ENCODE measurements at places on chromosomes 6 and 20.

DNA sequence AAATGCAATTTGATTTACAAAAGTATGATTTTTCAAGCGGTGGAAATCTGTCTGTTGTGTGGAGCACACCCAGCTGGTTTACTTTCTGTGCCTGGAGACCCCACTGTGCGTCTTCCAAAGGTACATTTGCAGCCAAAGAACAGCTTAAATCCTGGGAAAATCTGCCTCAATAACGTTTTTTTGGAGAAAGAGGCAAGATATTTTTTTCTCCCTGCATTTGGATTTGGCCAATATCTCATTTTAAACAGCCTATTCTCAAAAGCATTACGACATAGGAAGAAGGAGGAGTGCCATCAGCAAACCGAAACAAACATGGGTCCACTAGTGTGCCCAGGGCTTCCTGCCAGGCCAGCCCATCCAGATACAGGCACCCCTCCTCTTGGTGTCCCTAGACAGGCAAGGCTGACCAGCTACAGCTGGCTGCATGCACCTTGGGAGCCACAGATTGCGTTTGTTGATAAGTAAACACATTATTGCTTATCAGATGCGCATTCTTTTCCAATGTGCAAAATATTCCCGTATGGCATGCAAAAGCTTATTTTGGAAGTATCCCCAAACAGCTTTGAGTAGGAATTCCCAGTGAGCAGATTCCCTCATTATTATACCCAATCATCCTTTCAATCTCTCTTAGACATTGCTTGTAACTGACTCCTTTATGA is 184.5 kb upstream of the MARCKS start:
- no peak for DNase-seq

DNA sequence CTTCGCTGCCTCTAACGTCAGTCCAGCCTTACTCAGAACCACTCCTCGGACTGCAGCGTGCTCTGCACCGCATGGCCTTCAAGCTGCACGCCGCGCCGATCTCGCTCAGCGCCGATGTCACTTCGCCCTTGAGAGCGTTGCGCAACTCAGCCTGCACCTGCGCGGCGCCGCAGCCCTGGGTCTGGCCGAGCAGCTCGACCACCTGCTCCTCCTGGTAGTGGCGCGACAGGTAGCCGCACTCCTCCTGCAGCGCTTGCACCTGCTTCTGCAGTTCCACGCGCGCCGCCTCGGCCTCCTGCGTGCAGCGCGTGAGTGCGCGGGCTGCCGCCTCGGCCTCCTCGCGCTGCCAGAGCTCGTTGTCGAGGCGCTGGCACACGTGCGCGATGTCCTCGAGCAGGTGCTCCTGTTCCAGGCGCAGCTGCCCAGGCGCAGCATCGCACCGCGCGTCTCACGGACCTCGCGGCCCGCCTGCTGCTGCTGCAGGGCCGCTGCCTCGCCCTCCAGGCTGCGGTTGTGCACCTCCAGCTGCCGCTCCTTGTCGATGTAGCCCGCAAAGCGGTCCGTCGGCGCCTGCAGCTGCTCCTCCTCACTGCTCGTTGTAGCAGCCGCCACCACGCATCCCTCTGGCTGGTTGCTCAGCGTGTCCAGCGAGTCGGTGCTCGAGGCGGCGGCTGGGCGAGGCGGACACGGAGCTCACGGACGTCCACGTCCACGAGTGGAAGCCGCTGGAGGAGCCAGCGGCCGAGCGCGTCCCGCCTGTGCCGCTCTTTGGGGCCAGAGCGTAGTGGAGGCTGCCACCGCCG is 380.6 kb upstream of the CHD6 start:
- no peak for DNase-seq

- DNase-seq = peak; percentile 51
Measured at GRCh38 chr6:40912158-40912946, 126.7 kb downstream of the UNC5CL start.

DNA sequence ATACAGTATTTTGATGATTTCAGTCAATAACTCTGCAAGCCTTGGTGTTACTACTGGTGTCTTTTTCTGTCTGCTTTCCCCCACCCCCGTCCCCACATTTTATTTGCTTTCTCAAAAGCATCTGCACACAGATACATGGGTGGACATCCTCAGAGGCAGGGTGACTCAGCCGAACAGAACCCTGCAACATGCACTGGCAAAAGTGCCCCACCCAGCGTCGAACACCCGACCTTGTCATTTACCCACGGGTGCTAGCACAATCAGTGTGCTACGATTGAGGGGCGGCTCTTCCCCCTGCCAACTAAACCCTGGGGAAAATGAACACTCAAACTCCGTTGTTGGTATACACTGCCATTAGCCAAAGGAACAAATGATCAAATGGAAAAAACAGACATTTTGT is 115.9 kb upstream of the NAA20 start:
- DNase-seq = no peak
